HEK293T (cell line): ENCODE measurements at places on chromosomes 3 and 15.

- no peak for DNase-seq
Measured at GRCh38 chr3:146159616-146160320, 1.2 kb downstream of the PLOD2 start.

GRCh38 chr3:43077261-43077660 lies 28.6 kb downstream of the POMGNT2 start:
- no peak for DNase-seq

- DNase-seq = no peak
Measured at GRCh38 chr3:71874618-71875017, 89.7 kb upstream of the PROK2 start.

GRCh38 chr15:68749793-68750192 lies 70.9 kb downstream of the ANP32A start:
- DNase-seq = no peak

DNA sequence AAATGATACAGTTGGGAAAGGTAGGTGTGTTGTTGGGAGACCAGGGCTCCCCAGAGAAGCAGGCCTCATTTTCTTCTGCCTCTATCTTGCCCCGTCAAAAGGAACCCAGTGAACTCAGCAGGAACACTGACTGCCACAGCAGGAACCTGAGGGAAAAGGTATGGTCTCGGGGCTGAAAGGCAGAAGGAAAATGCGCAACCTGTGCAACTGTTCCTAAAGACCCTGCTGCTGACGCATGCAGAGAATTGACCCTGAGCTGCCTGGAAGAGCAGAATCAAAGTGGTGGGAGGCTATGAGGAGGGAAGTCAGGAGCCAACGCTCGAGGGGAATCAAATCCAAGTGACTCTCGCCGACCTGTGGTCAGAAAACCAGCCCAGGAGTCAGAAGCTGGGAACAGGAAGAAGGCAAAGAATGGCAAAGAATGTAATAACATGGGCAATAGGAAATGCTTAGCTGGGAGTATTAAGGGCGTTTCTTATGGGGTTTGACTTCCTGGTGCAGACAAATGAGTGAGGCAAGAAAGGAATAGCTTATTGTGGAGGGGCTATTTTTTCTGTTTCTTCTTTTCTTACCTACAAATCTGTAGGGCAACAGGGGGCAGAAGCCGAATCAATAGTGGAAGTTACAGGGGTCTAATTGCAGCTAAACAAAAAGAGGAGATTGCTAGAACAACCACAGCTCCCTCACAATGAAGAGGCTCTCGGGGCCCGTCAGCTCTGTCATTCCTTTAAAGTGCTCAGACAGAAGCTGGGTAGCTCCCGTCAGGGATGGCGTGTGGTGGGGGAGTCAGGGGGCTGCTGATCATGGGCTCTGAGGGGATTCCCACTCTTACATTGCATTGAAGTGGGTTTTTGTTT lies 65.4 kb upstream of the DLG1 start:
- no peak for DNase-seq

DNA sequence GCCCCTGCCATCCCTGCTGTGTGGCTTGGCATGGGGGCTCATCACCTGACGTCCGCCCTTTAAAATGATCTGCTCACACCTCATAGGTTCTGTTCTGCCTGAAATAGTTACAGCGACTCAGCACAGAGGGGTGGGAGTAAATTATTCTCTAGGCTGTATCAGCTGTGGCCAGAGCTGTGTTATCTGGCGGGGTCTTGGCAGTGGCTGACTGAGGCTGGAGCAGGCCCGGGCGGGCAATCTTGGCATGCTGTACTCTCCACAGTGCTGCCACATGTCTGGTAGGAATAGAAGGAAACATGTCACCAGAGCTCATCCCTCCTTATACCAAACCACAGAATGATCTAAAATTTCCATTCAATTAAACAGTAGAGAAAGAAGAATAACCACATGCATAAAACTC lies 499.9 kb upstream of the LMCD1 start:
- no peak for DNase-seq
